Eye (tissue), 1 donor: ENCODE measurements at places on chromosomes 13 and 19.
A peak's percentile ranks its signal among the peaks of the same experiment; 100 is the strongest.

GRCh38 chr19:18809149-18809868 lies 18.2 kb upstream of the COMP start:
- no peak for DNase-seq

GRCh38 chr13:21546372-21546771 lies 57.6 kb downstream of the MICU2 start:
- no peak for DNase-seq

GRCh38 chr19:31594701-31595100 lies 245.5 kb upstream of the TSHZ3 start:
- no peak for DNase-seq

DNA sequence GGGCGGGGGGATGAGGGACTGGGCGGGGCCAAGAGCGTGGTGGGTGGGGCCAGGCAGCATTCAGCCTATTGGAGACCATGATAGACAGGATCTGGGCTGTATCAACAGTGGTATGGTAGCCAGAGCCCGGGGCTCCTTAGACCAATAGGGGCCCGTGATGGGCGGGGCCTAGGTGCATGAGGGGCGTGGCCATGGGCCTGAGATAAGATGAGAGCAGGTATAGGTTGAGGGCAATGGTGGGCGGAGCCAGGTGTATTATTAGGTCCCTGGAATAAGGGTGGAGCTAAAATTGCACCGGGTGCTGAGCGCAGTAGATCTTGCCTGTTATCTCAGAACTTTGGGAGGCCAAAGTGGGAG lies 5.3 kb downstream of the ABCA7 start:
- DNase-seq = no peak

DNA sequence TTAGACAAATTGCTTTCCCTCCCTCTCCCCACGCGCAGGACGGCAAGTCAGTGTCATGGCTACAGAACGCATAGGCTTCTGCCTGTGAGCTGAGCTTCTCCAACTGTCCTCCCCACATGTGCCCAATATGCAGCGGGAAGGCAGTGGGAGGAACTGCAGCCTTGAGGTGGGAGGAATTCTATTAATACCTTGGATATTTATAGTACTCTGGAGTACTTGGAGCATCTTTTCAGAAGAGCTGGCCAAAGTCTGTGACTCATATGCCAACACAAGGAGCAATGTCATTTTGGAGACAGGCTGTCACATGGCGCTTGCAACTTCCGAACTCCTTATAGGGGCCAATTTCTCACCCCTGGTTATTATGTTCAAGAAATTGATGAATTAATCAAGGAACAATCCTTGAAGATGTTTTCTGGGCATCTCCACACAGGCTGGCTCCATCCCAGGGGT lies 245.0 kb upstream of the SERP2 start:
- no peak for DNase-seq

DNA sequence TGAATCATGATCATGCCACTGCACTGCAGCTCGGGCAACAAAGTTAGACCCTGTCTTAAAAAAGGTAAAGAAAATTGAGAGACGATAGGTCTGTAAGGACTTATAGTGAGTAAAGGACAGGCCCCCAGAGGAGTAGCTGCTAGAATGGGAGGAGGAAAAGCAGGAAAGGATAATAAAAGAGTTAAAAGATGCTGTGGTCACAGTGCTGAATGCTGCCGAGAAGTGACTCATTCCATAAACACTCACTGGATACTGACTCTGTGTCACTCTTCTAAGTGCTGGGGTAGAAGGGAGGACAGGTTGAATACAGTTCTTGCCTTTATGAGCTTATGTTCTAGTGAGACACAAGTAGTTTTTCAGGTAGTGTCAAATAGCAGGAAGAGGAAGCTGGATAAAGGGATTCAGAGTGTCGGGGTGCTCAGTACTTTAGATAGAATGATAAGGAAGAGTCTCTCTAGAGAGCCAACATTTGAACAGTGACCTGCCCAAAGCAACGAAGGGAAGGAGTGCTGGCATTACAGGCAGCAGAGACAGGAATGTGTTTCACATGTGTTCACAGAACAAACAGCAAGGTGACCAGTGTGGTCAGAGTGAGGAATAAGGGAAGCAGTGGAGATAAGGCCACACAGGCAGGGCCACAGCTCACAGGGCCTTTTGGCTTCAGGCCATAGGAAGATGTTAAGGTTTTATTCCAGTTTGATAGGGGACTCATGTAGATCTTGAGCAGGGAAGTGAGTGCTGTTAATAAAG lies 1240.5 kb downstream of the UQCRFS1 start:
- DNase-seq = no peak

DNA sequence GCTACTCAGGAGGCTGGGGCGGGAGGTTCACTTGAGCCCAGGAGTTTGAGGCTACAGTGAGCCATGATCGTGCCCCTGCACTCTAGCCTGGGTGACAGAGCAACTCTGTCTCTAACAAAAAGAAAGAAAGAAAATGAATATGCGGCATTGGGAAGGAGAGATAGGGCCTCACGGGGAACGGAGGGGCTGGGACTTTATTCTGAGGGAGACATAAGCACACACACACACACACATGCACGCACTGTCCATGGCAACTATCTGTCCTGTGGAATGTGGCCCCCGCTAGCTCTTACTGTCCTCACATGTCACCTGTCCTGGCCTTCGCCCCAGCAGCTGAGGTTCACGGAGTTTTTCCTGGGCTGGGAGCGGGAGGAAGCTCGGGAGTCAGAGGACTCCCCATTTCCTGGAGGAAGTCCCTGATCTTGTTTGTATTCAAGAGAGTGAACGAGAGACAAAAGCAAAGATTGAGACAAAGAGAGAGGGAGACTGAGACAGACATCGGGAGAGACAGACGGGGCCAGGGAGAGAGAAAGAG lies 654 bp downstream of the STAP2 start:
- peak; percentile 45 for DNase-seq

GRCh38 chr13:75225288-75226032 lies 256.5 kb downstream of the TBC1D4 start:
- no peak for DNase-seq

DNA sequence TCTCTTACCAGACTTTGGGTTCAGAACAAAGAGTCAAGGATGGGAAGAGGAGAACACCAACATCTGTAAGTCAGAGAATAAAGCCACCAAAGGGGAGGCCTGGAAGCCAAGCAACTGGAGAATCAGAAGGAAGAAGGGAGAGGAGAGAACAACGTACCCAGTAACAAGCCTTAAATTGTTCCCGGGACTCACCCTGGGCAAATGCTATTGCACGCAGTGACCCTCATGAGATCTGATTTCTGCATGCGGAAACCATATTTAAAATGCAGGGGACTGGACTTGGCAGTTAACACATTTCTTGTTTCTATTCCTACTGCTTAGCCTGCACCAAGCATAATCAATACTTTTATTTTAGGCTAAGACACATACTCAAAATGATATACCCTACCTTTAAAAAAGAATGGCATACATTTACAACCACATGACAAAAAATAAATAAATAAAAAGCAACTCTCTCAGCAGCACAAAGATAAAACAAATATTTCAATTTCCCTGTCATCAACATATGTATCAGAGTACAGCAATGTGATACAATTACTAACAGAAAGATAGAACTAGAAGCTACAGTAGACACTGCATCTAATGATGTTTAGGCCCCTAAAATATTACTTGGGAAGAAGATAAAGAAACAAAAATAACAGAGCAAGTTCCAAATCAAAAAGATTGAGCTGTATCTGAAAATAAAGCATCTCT lies 414.6 kb downstream of the ITGBL1 start:
- DNase-seq = no peak

- DNase-seq = no peak
These were observed 67.4 kb upstream of the FRY start for GRCh38 chr13:31964168-31964567.

DNA sequence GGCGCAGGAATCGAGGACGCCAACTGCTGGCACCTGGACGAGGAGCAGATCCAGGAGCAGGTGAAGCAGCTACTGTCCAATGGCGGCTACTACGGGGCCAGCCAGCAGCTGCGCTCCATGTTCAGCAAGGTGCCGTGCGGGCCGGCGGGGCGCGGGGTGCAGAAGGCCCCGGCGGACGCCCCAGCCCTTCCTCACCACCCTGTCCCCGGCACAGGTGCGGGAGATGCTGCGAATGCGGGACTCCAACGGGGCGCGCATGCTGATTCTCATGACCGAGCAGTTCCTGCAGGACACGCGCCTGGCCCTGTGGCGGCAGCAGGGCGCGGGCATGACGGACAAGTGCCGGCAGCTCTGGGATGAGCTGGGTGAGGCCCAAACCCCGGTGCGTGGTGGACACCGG lies 13.6 kb downstream of the ZSWIM4 start:
- DNase-seq = no peak

- peak; percentile 80 for DNase-seq
These were observed 75.9 kb downstream of the ESD start for GRCh38 chr13:46721054-46721453.

DNA sequence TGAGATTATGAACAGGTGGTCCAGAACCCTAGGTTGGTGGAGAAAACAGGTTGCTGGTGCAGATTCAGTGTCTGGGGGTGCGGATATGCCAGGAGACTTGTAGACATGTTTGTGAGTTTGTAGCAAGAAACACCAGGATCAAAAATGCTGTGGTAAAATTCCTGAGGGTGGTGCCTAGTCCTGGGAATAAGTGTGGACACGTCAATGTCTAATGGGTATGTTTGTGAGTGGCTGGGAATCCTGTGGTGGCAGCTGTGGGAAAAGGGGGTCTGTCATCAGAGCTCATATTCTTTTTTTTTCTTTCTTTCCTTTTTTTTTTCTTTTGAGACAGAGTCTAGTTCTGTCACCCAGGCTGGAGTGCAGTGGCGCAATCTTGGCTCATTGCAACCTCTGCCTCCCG lies 7.2 kb downstream of the ZNF708 start:
- DNase-seq = no peak

DNA sequence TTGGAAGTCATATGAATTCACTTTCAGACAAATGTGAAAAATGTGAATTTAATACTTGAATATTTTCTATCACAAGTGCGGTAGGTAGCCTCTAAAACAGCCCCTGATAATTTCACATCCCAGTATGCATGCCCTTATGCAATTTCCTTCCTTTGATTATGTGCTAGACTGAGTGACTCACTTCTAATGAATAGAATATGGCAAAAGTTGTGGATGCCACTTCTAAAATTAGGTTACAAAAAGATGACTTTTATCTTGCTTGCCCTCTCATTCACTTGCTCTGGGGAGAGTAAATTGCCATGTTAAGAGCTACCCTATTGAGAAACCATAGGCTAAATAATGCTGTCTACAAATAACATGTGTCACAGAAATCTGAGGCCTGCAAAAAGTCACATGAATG lies 402.5 kb upstream of the PCDH9 start:
- DNase-seq = no peak

- DNase-seq = no peak
These were observed 12.2 kb upstream of the ZNF429 start for GRCh38 chr19:21492947-21493906.

- DNase-seq = peak; percentile 86
These were observed 15.1 kb downstream of the PCDH8 start for GRCh38 chr13:52833296-52833875.

DNA sequence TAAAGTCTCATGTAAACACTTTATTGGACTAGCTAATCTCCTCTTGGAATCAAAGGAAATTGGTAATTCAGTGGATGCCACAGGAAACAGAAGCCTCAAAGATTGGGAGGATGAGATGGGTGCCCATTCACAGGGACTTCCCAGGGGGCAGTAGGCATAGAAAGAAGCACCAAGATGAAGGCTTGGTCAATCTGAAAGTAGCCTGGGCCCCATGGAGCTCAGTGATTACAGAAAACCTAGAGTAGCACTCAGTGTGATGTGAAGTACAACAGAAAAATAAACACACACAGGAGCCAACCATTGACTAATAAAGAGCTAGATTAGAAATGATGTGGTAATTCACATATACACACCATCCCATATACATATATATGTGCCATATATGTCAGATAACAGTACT lies 560.6 kb downstream of the TBC1D4 start:
- no peak for DNase-seq

- DNase-seq = no peak
These were observed 107.9 kb upstream of the SLC7A1 start for GRCh38 chr13:29703421-29703820.

GRCh38 chr13:48194379-48194754 lies 38.6 kb upstream of the ITM2B start:
- no peak for DNase-seq

DNA sequence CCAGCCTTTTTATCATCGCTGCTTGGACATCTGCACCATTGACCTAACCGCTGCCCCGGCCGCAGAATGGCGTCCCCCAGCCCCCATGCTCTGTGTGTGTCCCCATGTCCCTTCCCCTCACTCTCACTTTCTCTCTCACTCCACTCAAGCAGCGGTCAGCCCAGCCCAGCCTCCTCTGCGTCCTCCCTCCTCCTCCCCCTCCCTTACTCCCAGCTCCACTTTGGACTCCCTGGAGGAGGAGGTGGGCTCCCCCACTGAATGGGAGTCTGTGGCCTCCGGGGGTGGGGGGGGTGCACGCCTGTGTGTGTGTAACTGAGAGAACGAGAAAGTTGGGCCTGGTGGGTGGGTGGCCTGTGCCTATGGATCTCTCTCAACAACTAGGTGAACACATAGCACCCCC lies 2.2 kb downstream of the MAP2K7 start:
- no peak for DNase-seq

GRCh38 chr19:10471909-10472308 lies 31.2 kb downstream of the KEAP1 start:
- peak; percentile 41 for DNase-seq

- no peak for DNase-seq
These were observed 1.4 kb downstream of the MAP2K2 start for GRCh38 chr19:4122480-4122879.

- DNase-seq = no peak
These were observed 24.3 kb downstream of the TMTC4 start for GRCh38 chr13:100650326-100650725.

- DNase-seq = no peak
These were observed 138.4 kb upstream of the RNF113B start for GRCh38 chr13:98315466-98315865.

DNA sequence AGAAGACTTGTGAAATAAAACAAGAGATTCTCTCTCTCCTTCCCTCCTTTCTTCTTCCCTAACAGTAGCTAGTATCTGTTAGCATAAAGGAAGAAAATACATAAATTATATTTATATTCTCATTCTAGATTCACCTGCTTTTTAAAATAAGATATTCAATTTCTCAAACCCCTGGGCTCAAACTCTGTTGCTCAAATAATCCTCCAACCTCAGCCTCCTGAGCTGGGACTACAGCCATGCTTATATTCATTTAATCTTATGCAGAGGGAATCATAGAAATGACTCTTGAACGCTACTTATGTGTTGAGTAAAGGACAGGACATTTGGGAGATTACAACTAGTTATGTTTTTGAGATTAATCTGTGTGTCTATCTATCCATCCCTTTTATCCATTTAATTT lies 56.2 kb downstream of the GPC5 start:
- no peak for DNase-seq
